Stimulated activated CD8-positive, alpha-beta memory T cell treated with anti-CD3 and anti-CD28 coated beads, Interleukin-12 subunit alpha, Interleukin-12 subunit beta, amount 100 ng/mL, for 4 hours (primary cell): ENCODE measurements at places on chromosomes 13 and 19.
A peak's percentile ranks its signal among the peaks of the same experiment; 100 is the strongest.

DNA sequence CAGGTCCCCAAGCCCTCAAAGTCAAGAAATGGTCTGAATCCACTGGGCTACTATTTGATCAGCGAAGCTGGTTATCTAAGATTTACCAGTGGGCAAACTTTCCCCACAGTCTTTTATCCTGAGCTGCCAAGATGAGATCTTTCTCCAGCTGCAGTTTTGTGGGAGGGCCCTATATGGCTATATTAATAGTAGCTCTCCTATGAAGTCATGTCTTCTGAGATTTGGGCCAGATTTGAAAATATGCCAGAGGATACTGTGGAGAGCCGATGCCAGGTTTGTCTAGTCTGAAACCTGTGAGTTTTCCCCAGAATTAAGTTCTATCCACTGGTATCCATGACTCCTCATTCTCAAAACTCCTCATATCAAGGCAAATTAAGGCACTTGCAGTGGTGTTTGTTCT, 173.2 kb downstream of the FLT1 start:
- DNase-seq, result no peak

DNA sequence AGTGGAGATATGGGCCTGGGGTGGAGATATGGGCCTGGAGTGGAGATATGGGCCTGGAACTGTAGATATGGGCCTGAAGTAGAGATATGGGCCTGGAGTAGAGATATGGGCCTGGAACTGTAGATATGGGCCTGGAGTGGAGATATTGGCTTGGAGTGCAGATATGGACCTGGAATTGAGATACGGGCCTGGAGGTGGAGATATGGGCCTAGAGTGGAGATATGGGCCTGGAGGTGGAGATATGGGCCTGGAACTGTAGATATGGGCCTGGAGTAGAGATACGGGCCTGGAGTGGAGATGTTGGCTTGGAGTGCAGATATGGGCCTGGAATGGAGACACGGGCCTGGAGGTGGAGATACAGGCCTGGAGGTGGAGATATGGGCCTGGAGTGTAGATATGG, 402 bp downstream of the KIR3DL3 start:
- DNase-seq, result no peak

DNA sequence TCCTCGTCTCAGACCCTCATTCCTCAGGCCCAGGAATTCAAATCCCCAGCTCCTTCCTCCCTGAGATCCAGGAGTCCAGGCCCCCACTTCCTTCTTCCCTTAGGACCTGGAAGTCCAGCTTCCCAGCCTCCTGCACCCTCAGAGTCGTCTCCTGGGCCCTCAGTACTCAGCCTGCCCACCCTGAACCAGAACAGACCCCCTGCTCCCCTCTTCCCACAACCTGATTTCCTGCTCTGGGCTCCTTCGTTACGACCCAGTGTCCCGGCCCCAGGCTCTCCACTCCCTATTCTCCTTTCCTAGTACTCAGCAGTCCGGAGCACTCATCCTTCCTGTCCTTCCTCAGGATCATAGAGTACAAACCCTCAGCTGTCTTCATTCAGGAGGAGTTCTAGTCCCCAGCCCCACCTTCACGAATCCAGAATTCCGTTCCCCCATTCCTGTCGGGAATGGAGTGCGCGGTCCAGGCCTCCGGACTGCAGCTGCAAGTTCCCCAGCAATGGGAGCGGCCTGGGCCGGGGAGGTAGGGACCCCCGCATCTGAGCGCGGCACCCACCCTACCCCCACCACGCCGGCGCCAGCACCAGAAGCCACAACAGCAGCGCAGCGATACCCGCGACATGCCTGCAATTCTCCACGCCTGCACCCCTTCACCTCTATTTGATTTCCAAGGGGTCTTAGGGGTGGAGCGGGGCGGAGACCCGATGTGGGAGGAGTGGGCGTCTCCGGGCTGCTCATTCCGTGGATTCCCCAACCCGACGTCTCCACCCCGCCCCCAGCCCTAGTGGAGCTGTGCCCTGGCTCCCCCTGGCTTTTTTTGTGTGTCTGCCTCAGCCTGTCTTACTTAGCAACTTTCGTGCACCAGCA, 12.7 kb downstream of the EGLN2 start:
- no peak for DNase-seq

DNA sequence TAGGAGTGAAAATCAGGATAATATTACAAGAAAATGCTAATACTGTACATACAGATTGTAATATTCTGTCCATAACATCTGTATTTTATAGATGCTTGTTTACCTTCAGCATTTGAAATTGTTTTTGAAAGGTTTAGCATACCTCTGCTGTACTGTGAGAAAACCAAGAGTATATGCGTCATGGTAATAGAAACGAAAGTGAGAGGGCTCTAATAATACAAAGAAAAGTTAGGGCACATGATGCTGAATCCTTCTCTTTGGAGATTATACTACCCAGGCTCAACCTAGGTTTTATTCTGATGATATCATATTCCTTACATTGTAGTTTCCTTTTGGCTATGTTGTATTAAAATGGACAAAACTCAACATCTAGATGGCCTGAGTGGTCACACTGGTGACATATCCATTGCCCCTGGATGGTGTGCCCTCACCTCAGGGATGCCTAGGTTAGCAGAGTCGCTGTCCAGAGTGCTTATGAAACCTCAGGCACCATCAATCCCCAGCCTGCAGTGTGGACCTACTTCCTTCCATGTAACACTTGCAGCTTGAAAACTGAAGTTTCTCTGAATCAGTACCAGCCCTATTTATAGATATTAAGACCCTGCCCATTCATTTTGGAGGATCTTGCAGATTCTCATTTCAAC, 253.7 kb downstream of the KCTD12 start:
- DNase-seq, result no peak

DNA sequence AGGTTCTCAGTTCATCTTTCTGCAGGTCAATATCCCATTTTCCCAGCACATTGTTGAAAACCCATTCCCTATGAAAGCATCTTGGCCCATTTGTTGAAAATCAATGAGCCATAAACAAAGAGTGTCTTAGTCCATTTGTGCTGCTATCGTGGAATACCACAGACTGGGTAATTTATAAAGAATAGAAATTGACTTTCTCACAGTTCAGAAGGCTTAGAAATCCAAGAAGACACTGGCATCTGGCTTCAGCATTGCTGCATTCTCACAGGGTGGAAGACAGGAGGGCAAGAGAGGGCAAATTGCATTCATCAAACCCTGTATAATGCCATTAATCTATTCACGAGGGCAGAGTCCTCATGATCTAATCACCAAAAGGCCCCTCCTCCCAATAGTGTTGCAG, 34.1 kb downstream of the ZNF823 start:
- DNase-seq, result no peak

DNA sequence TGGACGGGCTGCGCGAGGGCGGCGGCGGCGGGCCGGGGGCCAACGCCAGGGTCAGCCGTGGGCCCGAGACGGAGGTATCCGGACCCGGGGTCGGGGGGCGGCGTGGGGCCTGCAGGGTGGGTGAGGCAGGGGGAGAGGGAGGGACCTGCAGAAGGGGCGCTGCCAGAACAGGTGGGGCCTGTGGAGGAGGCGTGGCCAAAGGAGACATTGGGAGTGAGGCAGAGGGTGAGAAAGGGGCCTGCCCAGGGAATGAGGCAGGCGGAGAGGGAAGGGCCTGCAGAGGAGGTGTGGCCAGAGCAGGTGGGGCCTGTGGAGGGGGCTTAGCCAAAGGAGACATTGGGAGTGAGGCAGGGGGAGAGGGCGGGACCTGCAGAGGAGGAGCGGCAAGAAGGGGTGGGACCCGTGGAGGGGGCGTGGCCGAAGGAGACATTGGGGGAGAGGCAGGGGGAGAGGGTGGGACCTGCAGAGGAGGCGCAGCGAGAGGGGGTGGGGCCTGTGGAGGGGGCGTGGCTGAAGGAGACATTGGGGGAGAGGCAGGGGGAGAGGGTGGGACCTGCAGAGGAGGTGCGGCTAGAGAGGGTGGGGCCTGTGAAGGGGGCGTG, 4.2 kb downstream of the PRR36 start:
- no peak for DNase-seq

DNA sequence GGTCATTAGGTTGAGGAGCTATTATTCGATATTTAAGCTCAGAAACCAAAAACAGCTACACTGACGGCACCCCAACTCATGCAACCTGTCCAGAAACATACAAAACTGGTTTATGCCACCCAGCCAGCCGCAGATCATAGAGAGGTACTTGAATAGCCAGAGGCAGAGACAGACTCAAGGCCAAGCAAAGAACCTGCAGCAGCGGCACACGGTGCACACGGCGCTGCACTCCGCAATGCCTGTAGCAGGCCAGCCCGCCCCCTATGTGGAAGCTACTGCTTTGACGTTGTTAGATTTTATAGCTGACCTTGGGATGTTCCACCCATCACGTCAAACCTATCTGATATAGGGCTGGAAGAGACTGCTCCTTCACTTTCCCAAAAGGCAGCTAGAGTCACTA, 11.9 kb upstream of the DHRS12 start:
- no peak for DNase-seq

DNA sequence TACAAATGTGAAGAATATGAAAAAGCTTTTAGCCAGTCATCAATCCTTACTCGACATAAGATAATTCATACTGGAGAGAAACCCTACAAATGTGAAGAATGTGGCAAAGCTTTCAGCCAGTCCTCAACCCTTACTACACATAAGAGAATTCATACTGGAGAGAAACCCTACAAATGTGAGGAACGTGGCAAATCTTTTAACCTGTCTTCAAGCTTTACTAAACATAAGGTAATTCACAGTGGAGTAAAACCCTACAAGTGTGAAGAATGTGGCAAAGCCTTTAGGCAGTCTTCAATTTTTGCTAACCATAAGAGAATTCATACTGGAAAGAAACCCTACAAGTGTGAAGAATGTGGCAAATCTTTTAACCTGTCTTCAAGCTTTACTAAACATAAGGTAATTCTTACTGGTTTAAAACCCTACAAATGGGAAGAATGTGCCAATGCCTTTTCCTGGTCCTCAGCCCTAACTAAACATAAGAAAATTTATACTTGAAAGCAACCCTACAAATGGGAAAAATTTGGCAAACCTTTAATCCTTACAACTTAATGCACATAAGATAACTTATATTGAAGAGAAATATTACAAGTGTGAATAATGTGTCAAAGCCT, 74.1 kb upstream of the ZNF681 start:
- DNase-seq, result no peak

DNA sequence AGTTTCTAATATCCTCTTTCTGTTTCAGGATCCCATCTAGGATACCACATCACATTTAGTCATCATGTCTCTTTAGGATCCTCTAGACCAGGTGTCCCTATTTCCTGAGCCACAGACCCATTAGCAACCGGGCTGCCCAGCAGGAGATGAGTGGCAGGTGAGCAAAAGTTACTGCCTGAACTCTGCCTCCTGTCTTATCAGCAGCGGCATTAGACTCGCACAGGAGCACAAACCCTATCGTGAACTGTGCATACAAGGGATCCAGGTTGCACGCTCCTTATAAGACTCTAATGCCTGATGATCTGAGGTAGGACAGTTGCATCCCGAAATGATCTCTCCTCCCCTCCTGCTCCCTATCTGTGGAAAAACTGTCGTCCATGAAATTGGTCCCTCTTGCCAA, 7.8 kb upstream of the CEBPG start:
- DNase-seq, result no peak

DNA sequence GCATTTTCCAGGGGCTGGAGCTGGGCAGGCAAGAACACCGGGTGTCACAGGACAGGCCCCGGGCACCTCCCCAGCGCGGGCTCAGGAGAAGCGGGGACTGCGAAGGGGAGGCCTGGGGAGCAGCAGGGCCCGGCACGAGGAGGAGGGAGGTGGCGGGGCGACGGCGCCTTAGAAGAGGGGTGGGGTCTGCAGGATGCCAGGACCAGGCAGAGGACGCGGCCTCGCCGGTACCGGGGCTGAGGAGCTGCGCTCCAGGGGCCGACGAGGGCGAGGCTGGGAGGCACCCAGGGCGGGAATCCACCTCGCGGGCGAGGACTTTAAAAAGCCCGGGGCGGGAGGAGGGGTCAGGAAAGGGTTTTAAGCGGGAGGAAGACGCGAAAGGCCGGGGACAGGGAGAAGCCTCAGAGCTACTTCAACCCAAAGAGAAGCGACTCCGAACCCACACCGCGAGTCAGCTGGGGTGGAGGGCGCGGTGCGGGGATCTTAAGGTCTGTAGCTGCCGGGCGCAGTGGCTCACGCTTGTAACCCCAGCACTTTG, 665 bp downstream of the ZNF347 start:
- peak; percentile 4 for DNase-seq
